ENCODE measurements at places on chromosomes 13 and 19.

DNA sequence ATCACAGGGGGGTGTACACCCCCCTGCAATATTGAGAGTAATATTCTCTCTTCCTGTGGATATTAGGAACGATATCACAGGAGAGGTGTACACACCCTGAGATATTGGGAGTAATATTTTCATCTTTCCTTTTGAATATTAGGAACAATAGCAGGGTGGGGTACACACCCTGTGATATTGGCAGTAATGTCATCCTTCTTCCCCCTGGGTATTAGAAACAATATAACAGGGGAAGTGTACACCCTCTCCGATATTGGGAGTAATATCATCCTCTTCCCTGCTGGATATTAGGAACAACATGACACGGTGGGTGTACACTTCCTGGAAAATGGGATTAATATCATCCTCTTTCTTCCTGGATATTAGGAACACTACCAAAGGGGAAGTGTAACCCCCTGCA is 57.8 kb upstream of the CEACAM21 start:
- no peak for DNase-seq

- DNase-seq = no peak
Observed at GRCh38 chr19:4896372-4896771, 6.3 kb downstream of the ARRDC5 start.

- DNase-seq = no peak
Observed at GRCh38 chr13:86608701-86609100, 809.5 kb upstream of the SLITRK6 start.

DNA sequence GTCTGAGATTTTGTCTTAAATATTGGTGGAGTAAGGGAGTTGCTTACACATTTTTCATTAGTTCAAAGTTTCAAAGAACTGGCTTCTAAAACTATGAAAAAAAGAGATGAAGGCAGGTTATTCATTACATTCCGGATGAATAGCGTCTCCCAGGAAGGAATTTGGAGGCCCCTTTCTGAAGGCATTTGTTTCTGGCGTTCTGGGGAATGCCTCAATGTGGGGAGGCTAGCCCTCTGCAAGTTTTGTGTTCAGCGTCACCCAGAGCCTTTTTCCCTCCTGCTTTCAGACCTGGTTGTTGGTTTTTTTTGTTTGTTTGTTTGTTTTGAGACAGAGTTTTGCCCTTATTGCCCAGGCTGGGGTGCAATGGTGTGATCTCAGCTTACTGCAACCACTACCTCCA is 21.0 kb downstream of the FAM124A start:
- no peak for DNase-seq

DNA sequence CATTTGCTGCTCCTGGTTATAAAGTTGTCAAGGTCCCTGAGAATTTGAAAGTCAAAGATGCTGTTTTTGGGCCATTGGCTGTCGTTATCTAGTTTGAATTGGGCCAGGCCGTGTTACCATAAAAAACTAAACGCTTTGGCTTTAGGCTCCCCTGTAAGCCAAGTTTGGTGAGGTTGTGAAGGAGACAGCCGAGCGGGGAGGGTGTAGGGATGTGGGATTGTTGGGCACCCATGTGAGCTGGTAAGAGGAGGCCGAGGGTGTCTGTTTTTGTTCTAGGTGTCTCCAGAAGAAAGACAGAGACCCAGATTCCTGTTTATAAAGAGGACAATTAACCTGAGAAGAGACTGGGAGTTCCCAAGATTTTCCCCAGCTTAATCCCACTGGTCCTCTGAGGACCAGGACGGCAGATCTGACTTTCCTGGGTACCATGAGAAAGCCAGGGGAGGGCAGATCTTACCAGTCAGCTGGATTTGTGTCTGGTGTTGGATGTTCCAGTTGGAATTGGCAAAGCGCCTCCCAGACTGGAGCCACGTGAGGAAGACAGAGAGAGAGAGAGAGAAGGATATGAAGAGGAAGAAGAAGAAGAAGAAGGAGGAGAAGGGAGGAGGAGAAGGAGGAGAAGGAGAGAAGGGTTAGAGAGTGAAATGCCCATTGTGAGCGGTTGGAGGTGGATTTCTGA is 25.1 kb downstream of the TMEM255B start:
- DNase-seq = no peak

GRCh38 chr13:86906127-86906874 is 764.9 kb upstream of the SLITRK5 start:
- DNase-seq = no peak

- no peak for DNase-seq
Observed at GRCh38 chr13:45928843-45929242, 77.3 kb upstream of the SIAH3 start.

DNA sequence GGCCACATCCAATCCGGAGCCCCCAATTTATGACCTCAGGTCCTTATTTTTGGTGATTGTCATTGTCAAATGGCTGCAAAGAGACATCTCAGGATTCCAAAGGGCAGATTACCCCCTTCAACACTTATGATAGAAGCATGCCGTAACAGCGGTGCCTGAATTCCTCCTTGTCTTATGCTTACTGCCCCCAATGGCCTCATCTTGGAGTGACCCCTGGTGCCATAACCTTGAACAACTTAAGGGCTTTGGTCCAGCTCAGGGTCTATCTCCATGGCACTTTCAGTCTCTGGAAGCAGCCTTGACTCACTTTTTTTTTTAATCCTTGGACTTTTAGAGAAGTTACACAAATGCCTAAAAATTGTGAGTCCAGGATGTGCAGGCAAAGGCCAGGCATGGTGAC is 171.6 kb upstream of the ZNF507 start:
- DNase-seq = no peak

DNA sequence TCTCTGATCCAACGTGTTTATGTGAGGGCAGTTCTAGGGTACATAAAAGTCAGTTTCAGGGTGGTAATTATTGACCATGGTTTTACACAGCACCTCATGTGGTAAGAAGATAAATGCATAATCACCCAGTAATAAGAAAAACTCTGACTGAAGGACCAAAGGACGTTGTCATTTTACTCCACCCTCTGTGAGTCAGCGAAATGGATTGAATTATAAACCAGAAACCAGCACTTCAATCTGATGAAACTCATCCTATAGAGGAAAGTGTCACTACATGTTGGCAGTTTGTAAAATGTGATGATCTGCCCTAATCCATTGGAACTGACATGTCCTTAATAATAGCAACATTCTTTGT is 406.8 kb downstream of the KLF5 start:
- DNase-seq = peak; percentile 22

- no peak for DNase-seq
Observed at GRCh38 chr19:1019980-1020867, 699 bp downstream of the TMEM259 start.

DNA sequence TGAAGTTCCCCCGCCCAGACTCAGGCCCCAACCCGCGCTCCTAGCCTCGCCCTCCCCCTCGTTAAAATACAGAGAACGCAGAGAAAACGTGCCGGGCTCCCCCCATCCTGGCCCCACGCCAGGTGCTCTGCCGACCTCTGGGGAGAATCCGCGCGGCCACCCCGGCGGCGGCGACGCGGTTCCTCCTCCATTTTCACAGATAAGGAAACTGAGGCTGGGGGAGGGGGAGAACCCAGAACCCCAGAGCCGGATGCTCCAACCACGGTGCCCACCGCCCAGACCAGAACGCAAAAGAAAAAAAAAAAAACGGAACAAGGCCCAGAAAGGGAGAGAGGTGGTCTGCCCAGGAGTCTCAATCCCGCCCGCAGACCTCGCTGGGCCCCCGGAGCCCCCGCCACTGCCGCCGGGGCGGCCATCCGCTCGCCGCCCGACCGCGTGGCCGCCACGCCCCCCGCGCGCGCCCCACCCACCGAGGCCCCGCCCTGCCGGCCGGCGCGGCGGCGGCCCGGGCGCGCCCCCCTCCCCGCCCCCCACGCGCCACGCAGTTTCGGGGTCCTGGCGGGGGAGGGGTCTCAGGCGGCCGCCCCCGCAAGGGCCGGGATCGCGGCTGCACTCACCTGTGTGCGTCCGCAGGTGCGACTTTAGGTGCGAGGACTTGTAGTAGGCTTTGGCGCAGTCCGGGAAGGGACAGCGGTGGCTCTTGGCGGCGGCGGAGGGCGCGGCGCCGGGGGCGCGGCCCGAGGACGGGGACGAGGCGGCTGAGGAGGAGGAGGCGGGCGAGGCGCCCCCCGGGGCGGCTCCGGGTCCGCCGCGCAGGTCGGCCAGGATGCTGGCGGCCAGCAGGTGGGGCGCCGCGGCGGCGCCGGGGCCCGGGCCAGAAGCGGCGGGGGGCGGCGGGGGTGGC is 703 bp downstream of the KLF16 start:
- no peak for DNase-seq

- no peak for DNase-seq
Observed at GRCh38 chr13:109028624-109029023, 399.2 kb downstream of the MYO16 start.

DNA sequence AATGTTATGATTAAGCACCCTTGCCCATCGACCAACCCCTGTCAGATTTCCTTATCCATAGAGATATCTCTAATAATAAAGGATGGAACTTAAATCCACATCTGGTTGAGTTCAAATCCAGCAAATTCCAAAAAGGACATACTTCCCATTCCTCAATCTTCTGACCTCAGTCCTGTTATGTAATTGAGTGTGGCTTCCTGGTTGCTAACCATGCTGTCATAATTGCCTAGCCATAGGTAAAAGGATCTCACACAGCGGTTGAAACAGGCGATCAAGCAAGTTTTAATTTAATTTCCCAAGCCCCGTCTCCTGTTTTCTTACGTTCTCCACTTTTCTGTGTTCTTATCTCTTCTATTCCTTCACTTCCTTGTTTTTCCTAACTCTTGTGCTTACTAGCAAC is 550.3 kb downstream of the GPC6 start:
- peak; percentile 37 for DNase-seq

GRCh38 chr19:13396250-13397080 is 109.8 kb downstream of the CACNA1A start:
- no peak for DNase-seq

GRCh38 chr13:59476366-59476765 is 687.4 kb downstream of the DIAPH3 start:
- no peak for DNase-seq

DNA sequence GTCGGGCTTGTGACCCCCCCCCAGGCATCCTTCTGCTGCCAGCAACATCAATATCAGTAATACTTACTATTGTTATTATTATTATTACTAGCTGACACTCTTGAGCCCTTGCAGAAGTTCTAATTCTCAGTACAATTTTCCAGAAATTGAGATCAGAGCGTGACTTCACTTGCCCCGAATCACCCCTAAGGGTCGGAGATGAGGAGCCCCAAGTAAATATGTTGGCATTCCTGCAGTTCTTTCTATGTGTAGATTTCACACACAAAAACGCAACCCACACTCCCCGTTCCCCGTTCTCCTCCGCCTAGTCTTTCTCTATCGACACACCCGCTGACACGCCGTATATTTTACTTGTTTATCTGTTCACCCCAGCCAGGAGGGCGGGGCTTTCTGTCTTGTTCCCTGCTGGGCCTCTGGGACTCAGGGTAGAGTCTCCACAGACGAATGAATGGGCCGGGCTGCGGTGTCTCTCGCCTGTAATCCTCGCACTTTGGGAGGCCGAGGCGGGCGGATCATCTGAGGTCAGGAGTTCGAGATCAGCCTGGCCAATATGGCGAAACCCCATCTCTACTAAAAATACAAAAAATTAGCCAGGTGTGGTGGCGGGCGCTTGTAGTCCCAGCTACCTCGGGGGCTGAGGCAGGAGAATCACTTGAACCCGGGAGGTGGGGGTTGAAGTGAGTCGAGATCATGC is 14.7 kb downstream of the TLE5 start:
- DNase-seq = peak; percentile 60

DNA sequence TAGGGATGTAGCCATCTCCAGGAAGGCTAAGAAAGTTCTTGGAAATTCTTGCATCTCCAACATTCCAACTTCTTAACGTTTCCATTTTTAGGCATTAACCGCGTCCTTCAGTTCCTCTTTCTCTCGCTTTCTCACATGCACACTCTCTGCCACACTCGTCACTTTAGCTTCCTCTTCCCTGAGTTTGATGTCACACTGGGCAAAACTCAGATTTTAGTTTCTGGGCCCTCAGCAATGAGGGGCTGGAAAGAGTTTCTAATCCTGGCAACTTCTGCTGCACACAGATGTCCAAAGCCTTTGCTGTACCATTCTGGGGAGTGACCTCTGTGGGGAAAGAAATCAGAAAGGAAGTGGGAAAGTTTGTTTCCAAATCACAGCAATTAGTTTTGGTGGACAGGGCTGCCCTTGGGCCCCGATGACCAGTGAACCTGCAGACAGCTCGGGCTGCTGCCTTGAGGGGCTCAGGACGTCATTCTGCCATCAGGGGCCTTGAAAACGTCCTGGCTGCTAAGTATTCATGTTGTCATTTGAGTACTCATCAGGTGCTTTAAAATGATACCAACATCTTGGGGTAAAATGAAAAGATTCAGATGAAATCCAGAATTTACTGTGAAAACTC is 89.3 kb downstream of the KL start:
- no peak for DNase-seq

DNA sequence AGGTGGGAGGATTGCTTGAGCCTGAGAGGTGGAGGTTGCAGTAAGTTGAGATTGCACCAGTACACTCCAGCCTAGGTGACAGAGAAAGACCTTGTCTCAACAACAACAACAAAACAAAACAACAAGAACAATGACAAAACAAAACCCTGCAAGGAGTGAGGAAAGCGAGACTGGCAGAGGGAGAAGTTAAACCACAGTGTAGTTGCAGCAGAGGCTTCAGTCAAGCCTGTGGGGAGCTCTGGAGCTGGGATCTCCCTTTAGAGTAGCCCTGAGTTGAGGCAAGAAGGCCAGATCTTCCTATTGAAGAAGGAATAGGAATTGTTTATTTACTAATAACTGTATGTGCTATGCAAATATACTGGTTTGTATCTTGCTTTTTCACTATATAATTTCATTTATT is 25.3 kb upstream of the RNASEH2B start:
- no peak for DNase-seq

DNA sequence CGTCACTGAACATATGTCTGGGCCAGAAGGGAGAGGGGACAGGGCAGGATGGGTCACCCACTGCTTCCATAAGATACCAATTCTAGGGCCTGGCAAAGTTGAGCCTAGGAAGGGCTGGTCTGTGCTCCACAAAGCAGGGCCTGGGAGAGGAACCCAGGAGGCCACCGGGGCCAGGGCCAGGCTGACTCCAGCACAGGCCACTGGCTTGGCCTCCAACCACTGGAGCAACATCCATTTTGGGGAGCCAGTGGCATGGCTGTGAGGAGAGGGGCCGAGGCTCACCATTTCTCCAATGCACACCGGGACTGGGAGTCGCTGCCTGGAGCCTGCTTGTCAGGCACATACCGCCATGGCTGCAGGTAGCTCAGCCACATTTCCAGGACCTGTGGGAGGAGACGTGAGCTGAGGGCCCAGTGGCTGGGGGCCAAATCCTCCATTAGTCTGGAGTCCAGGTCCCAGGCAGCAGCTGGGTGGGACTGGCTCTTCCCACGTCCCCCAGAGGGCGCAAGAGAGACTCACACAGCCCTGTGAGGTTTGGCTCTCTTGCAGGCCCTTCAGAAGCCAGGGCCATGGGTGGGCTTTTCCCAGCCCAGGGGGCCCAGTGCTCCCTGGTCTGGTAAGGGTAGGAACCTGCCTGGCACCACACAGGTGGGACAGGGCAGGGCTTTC is 27.7 kb downstream of the TUBA3C start:
- DNase-seq = no peak

- DNase-seq = no peak
Observed at GRCh38 chr19:14023404-14024235, 4.3 kb upstream of the RLN3 start.

GRCh38 chr19:39130337-39131254 is 5.0 kb downstream of the PAK4 start:
- DNase-seq = no peak
